ENCODE measurements at places on chromosomes 4 and X.

DNA sequence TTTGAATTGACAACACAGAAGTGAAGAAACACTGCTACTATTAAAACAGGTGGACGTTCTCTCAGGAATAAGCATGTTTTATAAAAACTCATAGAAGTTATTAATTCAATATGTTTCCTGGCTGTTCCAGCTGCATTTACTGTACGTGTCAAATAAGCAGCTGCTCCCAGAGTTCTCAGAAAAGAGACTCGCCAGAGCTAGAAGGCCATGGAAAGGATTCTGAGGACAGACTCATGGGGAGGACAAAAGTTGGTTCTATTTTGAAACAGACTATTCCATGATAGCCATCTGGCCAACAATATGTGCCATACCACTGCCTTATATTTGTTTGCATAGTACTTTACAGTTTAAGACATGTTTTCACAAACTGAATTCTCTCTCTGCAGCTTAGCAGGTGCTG, 136.5 kb downstream of the NR3C2 start:
- no peak for DNase-seq

GRCh38 chr4:82005158-82005557, 368.6 kb downstream of the HNRNPD start:
- no peak for DNase-seq

DNA sequence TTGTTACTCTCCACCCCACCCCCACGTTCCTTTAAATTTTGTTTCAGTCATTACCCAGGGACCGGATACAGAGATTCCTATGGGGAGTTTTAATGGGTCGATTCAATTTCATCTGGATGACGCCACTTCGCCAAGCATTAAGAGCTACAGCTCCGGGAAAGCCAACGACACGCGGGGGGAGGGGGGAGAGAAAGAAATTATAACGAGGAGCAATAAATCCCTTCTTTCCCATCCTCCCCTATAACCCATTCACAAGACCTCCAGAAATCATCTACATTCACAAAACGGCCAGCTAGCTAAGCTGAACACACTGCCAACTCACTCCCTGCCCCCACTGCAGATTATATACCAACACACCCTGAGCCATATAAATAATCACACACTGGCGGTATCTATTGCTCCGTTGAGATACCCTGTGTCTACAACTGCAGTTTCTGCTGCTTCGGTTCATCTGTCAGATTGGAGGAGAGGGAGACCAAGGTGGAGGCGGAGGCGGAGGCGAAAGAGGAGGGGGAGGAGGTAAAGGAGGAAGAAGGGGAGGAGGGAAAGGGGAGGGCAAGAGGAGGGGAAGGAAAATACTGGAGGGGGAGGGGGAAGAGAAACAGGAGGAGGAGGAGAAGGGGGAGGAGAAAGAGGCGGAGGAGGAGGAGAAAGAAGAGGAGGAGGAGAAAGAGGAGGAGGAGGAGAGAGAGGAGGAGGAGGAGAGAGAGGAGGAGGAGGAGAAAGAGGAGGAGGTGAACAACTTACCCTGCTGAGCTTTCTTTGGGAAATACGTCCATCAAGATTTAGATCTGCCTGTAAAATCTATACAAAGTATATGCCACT, 113.9 kb upstream of the VAMP7 start:
- no peak for DNase-seq

GRCh38 chr4:4541040-4541631, 712 bp downstream of the STX18 start:
- no peak for DNase-seq

GRCh38 chr4:157043131-157043530, 32.8 kb upstream of the GLRB start:
- no peak for DNase-seq

- no peak for DNase-seq
Observed at GRCh38 chrX:101164766-101165590, 54.6 kb upstream of the DRP2 start.

- DNase-seq: no peak
Observed at GRCh38 chr4:44845309-44845708, 119.0 kb upstream of the GNPDA2 start.

GRCh38 chr4:165839615-165840333, 33.3 kb upstream of the TLL1 start:
- DNase-seq: no peak

DNA sequence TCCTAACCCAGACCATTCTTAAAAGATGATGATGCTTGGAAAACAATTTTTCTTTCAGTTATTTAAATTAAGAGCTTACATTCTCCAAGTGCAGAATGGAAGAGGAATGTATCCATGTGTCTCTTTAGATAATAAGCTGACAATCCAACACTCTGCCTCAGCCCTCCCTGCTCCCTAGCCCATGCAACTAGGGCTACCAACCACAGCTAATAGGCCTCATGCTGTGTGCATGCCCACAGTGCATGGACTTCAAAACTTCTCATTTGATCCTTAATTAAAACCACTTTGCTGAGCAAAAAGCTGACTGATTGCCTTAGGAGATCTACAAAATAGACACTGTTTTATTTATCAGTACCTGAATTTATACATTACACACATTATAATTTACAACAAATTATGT, 473.9 kb downstream of the GALNTL6 start:
- DNase-seq: no peak

- no peak for DNase-seq
Observed at GRCh38 chr4:157942017-157942416, 230.8 kb downstream of the GASK1B start.

DNA sequence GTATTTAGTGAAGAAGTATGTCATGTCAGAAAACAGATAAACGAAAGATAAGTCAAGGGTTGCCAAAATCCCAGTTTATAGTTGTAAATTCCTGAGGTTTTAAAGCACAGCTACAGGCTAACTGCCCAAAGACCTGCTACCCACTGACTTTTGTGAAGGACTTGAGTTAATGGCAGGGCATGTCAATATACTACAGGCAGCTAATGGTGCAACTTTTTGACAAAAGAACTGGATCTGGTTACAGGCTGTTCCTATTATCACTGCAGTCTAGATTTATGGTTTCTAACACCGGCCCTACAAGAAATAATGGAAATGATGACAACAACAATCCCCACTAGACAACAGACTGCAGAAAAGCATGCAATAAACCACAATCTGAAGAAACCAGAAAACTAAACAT, 6.4 kb downstream of the SCML2 start:
- no peak for DNase-seq

GRCh38 chrX:1667566-1667965, 52.7 kb downstream of the ASMT start:
- no peak for DNase-seq

DNA sequence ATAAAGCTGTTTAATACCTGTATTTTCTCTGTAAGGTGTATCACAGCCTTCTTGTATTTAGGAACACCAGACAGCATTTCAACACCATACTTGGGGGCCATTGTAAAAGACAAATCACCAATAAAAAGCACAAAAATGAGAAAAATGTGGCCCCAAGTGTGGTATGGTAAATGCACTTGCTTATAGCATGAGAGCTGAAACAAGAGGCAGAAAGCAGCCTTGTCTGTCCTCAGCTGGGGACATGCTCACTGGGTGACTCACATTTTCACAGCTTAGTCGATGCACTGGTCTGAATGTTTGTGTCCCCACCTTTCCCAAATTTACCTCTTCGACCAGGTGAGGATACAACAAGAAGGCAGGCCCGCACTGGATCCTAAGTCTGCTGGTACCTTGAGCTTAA, 639.7 kb upstream of the AGA start:
- no peak for DNase-seq

DNA sequence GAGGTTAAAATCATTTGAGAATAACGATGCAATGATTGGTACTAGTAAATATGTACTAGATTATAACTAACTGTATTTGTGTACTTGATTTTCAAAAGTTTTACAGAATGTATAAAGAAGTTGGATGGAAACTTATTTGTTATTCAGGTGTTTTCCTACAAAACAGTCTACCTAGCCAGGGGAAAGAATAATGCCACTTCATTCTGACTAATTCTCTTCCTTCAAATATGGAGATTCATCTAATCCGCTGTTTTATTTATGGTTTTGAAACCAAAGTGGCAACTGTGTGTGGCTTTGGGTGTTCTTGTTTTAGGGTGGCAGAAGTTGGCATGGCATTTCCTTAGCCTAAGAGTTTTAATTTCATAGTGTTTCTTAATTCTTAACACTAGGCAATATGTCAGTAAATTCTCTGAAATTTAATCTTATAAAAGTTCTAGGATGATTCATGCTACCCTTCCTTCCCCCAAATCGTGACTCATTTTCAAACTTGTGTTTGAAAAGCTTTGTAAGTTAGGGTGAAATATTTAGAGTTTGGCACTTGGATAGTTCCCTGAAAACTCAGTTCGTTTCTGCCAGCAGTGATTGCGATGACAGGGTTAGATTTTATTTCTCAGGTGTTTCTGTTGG, 62.6 kb downstream of the DCLK2 start:
- DNase-seq: no peak

DNA sequence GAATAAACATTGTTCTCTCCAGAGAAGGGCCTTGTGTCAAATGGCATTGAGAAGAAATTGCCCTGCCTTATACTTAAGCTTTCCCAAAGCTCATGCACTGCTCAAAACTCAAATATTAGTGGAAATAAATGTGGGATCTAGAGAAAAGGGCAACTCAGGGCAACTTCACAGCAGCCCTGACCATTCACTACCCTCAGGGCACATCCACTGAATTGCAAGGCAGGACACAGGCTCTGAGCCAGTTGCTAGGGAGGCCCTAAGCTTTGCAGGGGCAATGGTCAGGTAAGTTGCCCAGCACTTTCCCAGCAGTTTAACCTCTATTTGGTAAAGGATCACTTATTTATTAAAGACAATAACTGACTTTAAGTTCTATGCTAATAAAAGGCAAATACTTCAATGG, 255.3 kb upstream of the TEX13A start:
- DNase-seq: no peak

GRCh38 chr4:48268956-48269860, at the start of gene TEC:
Gene TEC (minus strand): TSS chr4:48269838. CDS start chr4:48228614, 41,224 bp downstream.
- no peak for DNase-seq

DNA sequence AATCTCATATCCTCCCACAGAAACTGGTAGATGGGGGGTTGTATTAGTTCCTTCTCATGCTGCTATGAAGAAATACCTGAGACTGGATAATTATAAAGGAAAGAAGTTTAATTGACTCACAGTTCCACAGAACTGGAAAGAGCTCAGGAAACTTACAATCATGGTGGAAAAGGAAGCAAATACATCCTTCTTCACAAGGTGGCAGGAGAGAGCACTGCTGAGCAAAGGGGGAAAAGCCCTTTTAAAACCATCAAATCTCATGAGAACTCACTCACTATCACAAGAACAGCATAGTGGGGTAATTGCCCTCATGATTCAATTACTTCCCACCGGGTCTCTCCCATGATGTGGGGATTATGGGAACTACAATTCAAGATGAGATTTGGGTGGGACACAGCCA, 250.5 kb upstream of the GPRIN3 start:
- no peak for DNase-seq

DNA sequence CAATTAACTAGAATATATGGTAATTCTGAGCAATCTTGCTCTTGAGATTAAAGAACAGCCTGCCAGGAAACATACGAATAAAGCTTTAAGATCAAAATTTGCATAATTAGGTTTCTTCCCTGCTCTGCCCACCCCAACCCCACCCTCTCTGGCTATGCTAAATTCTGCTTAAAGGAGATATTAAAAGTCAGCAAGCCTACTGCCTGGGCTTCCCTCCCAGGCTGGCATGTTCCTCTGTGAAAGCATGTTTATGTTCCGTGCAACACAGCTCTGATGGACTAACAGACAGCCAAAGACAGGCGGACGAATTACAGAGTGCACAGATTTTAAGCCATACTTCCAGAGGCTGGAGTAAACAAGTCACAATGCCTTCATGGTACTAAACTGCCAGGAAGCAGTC, 28.4 kb downstream of the CD99L2 start:
- DNase-seq: no peak

DNA sequence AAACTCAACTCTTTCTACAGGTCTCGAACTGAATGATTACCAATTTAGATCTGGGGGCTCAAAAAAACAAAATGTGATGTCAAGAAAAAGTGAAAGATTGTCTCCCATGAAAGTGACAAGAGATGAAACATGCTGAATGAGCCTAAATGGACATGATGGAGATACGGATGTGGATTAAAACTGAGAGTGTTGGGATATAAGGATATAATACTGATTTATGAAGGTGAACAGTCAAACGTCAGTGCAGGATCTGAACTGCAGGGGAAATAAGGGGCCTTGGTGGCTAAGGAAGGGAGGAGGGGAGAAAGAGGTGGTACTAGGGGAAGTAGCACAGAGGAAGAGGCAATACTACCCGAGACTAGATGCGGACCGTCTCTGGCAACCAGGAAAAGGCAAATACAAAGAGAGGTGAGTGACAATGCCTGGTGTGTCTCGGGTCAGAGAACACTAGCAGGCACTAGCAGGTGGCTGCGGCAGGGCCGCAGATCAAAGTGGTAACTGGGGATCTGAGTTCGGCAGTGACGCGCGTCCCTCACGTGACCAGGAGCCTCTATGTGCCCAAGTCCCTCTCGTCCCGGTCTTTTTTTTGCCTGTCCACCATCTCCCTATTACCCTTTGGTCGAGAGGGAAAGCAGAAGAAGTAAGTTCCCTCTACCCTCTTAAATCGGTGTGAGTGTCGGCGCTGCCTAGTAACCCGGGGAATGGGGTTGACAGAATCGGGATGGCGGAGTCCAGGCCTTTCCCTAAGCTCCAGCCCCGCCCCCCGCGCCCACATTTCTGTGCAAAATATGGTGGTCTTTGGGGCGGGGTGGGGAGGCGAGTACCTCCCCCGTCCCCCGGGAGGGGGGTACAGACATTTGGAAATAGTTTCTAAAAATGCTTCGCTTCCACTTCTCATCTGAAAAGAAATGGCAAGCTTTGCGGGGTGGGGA, at the start of gene TCEAL1:
Gene TCEAL1, plus strand, starts transcription at position 590 of the 932 bp plus-strand sequence. CDS start 942 bp downstream, outside the sequence.
- no peak for DNase-seq

DNA sequence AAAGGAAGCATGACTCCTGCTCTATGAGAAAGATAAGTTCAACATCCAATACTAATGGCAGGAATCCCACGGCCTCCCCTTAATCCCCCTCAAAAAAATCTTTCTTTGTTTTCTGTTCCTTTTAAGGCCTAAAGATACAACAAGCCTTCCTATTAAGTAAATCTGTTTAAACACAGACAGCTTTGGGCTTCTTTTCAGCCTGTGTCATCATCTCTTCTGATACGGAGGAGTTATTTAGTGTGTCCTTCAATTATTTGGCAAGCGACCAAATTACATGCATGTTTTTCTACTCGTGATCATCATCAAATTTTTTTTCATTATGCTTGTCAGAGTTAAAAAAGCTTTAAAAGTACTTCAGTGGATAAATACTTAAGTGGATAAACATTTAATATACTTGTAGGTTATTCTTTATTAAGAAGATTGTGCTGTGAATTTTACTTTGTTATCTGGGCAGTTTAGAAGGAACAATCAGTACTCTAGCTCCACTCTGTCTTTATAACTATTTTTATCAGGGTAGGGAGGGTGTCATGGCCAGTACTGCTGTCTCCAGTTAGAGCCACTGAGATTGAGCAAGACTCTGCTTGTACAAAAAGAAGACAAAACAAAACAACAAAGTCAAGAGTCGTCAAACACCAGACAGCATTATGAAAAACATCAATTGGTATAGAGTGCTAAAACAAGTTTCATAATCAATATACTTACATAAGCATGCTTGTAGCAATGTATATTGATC, 210.7 kb downstream of the PRR32 start:
- no peak for DNase-seq

- DNase-seq: no peak
Observed at GRCh38 chr4:37754410-37755185, 68.4 kb upstream of the RELL1 start.
